LHCN-M2 (cell line): ENCODE measurements at places on chromosomes 12 and 14.

- no peak for DNase-seq
These were observed 10.4 kb upstream of the SYCP3 start for GRCh38 chr12:101749657-101750056.

- no peak for DNase-seq
These were observed 21.1 kb upstream of the CORO1C start for GRCh38 chr12:108752387-108752786.

GRCh38 chr12:92827836-92828431 is 101.2 kb downstream of the EEA1 start:
- DNase-seq: peak; percentile 48

DNA sequence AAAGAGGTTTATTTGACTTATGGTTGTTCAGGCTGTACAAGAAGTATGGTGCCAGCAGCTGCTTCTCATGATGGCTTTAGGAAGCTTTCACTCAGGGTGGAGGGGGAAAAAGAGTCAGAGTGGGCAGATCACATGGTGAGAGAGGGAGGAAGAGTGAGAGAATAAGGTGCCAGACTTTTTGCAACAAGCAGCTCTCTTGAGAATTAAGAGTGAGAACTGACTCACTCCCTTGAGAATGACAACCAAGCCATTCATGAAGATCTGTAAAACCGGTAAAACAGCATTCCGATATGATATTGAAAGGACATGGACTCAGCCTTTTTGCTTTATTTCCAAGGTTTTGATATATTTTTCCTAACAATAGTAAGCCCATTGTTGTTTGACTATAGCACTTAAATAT is 501.2 kb downstream of the GALC start:
- no peak for DNase-seq

- no peak for DNase-seq
These were observed 16.1 kb upstream of the VDR start for GRCh38 chr12:47920913-47921312.

- no peak for DNase-seq
These were observed 45.1 kb downstream of the FAM222A start for GRCh38 chr12:109758426-109759420.

DNA sequence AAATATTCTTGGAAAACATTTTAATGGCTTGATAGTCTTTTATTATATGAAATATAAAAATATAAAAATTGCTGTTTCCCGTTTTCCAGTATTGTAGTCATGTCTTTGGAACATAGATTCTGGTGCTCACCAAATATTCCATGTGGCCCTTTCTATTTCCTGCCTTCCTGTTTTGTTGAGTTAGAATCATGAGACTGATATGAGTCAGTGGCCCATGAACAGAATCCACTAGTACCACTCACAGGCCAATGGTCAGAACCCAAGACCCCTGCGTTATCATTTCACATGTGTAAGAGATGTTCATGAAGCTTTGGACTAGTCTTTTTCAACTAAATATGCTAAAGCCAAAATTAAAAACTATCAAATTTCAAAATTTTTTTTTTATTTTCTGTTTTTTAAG is 56.9 kb downstream of the BICD1 start:
- DNase-seq: peak; percentile 31

DNA sequence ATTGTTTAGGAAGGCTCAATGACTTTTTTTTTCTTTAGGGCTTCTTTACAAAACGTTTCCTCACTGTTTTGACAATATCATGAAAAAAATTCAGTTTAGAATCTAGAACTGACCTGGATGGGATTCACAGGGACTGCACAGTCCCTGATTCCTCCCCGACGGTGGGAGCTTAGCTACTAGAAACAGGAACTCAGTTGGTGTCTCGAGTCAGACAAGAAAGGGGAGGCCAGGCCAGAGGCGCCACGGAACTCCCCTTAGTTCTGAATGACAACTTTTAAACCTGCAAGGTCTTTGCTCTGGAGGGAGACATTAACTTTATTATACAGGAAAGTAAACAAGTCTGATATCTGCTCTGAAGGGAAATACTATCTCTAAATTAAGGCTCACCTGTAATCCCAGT is 45.4 kb upstream of the SRP54 start:
- no peak for DNase-seq

- DNase-seq: peak; percentile 10
These were observed 16.2 kb downstream of the KIF21A start for GRCh38 chr12:39426636-39427240.

DNA sequence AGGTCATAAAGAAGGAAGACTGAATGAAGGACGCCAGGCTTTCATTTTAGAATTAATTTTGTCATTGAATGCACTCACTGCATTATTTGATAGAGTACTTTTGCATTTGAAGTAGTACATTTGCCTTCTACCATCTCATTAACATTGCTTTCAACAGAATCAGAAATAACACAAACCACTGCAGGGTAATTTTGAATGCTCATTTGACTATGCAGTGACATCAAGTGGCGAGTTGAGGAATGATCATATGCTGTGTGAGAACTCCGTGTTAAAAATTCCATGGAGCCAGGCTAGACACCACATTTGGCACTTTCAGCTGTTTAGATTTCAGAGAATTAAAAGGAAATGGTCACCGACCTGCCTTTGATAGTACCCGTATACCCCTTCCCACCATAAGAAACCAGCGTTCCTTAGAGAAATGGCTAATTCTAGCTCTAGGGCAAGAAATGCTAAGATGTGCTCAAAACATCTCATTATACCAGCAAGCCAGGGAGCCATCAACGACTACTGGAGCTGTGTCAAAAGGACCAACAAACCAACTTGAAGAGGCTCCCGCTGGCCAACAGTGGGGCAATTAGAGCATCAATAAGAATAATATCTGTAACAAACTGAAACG is 16.5 kb downstream of the HEBP1 start:
- peak; percentile 61 for DNase-seq

DNA sequence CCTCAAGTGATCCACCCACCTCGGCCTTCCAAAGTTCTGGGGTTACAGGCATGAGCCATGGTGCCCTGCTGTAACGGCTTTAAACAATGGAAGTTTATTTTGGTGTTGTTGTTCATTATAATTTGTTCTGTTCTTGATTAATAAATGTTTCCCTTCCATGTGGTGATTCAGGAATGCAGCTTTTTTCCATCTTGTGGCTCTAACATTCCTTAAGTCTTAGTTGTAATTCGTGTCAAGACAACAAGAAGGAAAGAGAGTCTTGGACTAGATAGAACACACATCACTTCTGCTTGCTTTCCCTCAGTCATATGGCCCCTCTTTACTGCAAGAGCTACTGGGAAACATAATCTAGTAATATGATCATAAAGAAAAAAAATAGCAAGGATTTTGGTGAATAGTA is 211.6 kb downstream of the SLC6A15 start:
- no peak for DNase-seq

DNA sequence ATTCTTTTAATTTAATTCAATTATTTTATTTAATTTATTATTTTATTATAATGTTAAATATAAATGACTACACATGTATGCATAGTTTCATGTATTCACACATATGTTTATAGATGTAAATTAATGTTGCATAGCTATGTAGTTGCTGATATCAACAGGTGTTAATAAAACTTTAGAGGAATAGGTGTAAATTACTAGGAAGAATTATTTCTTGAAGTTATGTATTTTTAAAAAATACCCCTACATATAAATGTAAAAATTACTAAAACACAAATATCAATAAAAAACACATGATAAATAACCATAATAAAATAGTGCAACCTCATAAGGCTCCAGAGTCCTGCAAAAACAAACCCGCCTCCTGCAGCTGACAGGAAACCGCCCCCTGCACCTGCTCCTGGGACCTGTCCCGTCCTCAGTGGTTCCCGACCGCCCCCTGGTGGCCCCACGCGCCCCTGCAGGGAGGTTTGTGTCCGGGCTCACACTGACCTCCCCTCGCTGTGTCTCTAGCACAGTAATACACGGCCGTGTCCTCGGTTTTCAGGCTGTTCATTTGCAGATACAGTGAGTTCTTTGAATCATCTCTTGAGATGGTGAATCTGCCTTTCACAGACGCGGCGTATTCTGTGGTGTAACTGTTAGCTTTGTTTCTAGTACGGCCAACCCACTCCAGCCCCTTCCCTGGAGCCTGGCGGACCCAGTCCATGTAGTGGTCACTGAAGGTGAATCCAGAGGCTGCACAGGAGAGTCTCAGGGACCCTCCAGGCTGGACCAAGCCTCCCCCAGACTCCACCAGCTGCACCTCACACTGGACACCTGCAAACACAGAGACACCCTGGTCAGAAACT is 1264.0 kb downstream of the TMEM121 start:
- DNase-seq: peak; percentile 32

- DNase-seq: no peak
These were observed 17.1 kb downstream of the ANKRD9 start for GRCh38 chr14:102492531-102492910.

GRCh38 chr12:31647086-31647491 is 12.4 kb upstream of the ETFBKMT start:
- no peak for DNase-seq

DNA sequence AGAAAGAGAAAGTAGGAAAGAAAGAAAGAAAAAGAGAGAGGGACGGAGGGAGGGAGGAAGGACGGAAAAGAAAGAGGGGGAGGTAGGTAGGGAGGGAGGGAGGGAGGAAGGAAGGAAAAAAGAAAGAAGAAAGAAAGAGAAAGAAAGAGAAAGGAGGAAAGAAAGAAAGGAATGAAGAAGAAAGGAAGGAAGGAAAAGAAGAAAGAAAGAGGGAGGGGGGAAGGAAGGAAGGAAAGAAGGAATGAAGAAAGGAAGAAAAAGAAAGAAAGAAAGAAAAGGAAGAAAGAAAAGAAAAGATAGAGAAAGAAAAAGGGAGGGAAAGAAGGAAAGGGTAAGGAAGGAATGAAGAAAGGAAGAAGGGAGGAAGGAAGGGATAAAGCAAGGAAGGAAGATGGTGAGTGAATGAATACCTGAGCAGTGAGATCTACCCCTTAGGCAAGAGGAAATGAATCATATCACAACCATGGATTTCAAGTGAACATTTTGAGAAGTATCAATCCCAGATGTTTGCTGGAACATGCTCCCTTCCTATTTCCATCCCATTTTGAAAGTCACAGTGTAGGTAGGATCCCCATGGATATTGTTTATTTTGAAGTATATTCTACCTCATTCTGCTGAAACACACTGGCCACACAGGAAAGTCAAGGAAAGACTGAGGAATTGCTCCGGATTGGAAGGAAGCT is 639.4 kb upstream of the TBX3 start:
- no peak for DNase-seq

- no peak for DNase-seq
These were observed 16.6 kb downstream of the KCTD10 start for GRCh38 chr12:109460538-109460937.

GRCh38 chr14:47191700-47192099 is 483.7 kb downstream of the MDGA2 start:
- no peak for DNase-seq

DNA sequence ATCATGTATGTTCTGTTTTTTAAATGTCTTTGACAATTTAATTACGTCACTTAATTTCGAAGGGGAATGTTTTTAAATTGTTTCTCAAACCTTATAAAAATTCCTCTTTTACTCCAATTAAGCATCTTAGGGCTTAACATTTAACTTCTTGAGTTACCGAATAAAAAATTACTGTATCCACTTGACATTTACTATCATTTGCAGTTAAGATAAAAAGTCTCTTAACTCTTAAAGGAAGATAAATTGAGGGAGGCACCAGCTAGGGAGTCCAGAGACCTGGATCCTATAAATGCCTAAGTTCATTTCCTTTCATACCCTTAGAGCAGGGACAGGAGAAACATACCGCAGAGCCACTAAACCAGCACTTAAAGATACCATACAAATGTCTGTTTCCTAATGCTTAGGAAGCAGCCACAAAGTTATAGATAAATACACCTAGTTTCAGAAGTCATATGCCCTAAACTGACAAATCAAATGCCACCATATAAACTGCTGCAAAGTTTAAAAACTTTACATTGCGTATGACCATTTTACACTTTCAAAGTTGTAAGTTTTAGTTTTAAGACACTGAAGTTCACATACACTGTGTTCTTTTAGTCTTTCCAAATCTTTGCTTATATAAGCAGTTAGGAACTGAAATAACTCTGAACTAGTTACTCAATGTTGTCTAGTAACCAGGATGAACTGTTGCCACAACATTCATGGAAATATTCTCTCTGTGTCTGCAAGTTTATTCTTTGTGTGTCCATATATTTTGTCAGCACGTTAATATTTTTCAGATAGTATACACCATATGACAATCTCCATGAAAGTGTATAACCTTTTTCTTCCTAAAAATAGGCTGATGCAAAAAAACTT is 71.2 kb downstream of the GALNT4 start:
- DNase-seq: peak; percentile 61

DNA sequence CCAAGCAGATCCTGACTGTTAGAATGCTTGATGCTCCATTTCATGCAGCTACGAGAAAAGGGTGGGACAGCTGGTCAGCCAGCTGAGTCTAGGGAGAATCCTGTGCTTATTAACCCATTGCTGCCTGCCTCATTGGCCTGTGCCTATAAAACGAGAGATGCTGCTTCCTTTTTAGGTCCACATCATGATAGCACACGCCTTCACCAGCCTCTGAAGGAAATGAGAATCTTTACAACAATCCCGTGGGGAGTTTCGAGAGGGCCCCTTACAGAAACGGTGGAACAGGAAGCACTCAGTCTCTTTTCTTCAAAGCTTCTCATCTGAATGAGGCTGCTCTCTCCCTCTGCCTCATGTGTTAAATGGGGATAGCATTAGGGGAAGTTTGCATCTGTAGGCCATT is 147.3 kb upstream of the RFLNA start:
- DNase-seq: no peak

DNA sequence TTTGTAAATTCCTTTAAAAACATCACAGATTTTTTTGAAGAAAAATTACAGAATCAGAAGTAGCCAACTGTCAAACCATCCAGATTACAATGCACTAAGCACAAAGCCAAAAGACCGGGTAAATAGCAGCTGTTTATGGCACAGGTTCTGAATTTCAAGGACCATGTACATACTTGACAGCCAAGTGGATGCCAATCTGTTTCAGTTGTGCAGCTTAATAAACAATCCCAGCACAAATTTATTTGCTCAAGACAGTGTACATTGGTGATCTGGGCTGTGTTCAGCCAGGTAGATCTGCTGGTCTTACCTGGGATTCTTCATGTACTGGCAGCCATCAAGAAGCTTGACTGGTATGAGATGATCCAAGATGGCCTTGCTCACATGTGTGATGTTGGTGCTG is 229.8 kb upstream of the FLRT2 start:
- no peak for DNase-seq

DNA sequence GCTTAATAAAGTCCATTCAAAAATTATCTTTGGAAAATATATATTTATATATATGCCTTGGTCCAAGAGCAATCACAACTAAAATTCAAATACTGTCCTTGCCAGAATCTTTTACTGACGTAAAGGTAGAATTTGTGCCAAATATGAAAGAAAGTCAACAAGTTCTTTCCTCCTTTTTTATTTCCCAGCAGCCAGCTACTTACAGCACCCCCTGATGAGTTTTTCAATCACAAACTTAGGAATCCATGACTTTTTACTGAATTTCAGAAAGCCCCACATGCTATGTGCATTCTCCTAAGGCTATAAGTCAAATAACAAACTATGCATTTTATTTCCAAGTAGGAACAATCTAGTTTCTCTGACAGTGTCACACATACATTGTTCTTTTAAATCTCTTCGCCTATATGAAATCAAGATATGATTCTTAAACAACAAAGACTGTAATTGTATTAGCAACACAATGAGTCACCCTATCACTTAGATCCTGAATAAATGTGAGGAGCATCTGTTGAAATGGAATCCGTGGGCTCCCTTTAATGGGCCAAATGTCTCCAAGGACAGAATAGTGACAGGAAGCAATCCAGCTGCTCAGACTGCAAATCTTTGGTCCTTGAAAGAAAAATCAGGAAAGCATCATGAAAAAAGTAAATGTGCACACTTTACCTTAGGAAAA is 271.4 kb downstream of the DUSP6 start:
- DNase-seq: peak; percentile 82
